ENCODE measurements at places on chromosomes 3 and 15.

GRCh38 chr3:53464424-53464823, 30.0 kb upstream of the CACNA1D start:
- DNase-seq = no peak

GRCh38 chr3:112027826-112028225, 6.7 kb upstream of the TMPRSS7 start:
- no peak for DNase-seq

- DNase-seq = no peak
These were observed 7.6 kb downstream of the ZMAT3 start for GRCh38 chr3:179063945-179064560.

DNA sequence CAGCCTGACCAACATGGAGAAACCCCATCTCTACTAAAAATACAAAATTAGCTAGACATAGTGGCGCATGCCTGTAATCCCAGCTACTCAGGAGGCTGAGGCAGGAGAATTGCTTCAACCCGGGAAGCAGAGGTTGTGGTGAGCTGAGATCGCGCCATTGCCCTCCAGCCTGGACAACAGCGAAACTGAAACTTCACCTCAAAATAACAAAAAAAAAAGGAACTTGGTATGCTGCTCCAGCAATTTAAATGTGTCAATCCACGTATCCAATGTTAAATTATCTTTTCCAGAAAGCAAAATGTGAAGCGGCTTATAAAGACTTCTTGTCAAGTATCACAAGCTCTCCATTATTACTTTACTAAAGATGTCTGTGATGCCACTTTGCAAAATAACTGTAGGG, 9.9 kb upstream of the ARIH1 start:
- DNase-seq = no peak

GRCh38 chr3:119418641-119419040, 44.8 kb downstream of the TMEM39A start:
- no peak for DNase-seq

DNA sequence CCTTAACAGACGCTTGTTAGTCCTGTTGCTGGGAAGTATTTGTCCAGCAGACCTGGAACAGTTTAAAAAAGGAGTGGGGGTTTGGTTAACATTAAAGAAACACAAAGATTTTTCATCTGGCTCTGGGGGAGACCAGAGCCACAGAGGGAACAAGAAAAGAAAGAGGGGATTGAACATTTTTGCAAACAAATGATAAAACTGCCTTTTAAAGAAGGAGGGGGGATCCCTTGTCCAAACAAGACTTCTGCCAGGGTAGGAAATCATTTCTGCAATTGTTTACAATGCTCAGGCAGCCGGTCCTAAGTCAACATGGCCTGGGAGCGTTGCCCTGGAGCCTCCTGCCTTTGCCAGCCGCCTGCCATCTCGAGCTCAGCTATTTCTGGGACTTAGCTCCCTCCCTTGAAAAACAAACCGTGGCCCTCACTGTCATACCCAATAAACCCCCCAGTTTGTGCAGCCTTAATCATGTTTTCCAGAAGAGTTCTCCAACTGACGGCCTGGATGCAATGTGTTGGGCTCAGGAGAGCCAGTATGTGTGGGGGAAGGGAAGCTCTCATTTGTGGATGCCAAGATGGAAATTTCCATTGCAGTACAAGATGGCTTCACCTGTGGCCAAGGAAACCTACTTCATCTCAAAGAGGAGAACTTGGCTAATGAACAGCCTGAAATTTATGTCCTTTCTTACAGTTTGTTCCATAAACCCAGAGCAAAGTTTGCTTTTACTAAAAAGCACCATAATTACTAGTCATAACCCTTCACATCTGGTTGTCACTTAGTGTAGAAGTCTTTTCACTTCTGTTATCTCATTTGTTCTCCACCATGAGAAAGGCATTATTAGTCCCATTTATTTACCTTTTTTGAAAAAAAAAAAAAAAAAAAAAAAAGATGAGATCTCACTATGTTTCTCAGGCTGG, 75.9 kb upstream of the RNU6-1 start:
- peak; percentile 43 for DNase-seq

- DNase-seq = no peak
These were observed 1218.0 kb downstream of the NSUN3 start for GRCh38 chr3:95280711-95281352.

DNA sequence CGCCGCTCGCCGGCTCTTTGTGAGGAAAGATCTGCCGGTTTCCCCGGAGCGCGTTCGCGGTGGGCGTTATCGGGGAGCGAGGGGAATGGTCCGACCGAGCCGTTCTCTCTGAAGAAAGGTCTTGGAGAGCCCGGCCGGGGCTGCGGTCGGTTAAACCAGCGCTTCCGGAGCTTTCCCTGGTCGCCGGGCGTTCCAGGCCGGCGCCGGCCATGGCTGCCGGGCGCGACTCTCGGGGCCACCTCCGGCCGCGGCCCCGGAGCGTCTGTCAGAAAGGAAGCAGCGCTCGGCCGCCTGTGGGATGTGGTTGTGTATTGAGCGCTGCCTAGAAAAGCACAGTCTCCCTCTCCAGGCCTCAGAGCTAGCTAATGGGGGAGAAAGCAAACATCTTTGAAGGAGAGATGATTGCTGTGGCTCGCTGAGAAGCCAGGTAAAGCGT, 731 bp downstream of the FYTTD1 start:
- peak; percentile 14 for DNase-seq

DNA sequence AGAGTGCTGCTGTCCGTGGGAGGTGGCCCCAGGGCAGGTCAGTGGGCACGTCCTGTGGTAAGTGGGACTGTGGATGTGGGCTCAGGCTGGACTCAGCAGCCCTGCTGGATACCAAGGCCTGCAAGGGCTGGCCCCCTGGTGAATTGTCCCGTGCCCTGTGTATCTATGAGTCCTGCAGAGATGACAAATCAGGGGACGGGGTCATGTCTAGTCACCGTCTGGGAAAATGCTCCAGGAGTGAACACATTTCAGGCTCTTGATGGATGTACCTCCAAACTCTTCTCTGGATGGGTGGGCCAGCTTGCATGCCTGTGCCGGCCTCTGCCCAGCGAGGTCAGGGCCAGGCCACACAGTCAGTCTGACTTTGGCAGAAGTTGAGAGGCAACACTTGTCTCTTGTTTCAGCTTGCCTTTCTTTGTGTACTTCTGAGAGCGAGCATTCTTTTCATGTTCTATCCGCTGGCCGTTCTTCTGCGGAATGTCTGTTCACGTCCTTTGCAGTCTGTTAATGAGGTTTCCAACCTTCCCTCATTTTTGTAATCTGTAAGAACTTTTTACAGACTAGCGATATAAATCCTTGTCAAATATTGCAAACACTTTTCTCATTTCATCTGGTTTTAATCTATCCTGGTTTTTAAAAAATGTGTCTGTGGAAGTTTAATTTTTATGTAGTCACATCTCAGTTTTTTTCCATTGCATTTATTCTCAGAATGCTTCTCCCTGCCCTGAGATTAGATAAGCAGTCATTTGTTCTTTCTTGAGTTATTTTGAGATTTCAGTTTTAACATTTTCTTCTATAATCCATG, 11.4 kb upstream of the STAB1 start:
- DNase-seq = no peak

DNA sequence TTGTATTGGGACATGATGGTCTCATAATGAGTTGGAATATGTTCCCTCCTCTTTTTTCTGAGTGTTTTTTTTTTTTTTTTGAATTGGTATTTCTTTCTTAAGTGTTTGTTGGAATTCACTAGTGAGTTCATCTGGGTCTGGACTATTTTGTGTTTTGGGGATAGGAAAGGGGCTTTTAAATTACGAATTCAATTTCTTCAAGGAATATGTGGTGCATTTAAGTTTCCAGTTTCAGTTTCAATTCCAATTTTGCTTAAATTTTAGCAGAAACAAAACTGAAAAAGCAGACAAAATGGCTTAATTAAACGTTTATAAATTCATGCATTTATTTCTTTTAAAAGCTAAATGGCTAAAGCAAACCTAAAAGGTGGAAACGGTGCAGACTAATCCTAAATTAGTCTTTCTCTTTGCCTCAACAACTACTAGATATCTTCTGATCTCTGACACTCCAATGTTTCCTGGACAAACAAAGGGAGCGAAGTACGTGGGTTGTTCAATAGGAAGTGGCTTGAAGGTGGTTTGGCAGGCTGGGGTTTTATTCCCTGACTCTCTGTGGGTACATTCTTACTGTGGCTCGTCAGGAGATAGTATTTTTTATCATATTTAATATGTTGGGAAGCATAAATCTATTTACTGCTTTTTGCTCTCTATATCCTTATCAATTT, 50.0 kb upstream of the CORO2B start:
- DNase-seq = no peak

- no peak for DNase-seq
These were observed 15.6 kb downstream of the CPA3 start for GRCh38 chr3:148880681-148881080.

DNA sequence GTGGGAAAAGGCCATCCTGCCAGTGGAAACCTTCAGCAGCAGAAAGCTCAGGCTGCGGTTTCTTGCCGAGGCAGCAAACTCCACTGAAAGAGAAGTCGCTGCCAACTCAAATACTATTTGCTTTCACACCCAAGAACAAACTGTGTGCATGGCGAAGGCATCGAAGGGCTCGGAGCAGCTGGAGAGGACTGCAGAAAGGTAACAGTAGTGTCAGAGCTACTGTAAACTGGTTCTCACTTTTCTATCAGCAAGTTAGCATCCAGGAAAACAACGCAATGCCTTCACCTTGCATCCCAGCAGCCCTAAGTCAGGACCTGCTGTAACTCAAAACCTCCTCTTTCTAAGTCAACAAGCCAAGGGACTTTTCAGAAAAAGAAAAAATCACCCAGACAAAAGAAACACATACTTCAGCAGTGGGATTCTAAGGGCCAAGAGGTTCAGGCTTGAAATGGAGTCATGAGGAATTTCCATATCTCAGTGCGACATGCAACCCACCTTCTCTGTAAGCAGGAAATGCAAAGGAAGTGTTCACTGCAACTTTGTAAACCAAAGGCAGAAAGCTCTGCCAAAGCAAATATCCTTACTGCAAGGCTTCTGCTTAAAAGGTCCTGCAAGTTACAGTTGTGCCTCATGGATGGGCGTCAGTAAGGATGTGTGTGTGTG, 193.5 kb downstream of the FOXP1 start:
- peak; percentile 21 for DNase-seq

- DNase-seq = no peak
These were observed 273.3 kb downstream of the NSUN3 start for GRCh38 chr3:94336046-94336753.

Measured in ascending aorta (tissue), 2 donors.